ENCODE measurements at places on chromosomes 7 and 10. TPM values are rescaled to one million over a fixed set of nuclear protein-coding genes. Genes with fewer than 3 reads are reported as not detected.

EGFR gene
- 147 TPM for total RNA-seq

TRDMT1 gene
- 11.9 TPM for total RNA-seq

ARL3 gene
- total RNA-seq = 10.4 TPM

TMEM184A gene
- total RNA-seq = not detected

LDB3 gene
- under 0.01 TPM for total RNA-seq

CDK14 gene
- total RNA-seq = 44.8 TPM

GNAT3 gene
- not detected for total RNA-seq

SPDYE9 gene
- 0.08 TPM for total RNA-seq

EPDR1 gene
- 27.8 TPM for total RNA-seq

CCL24 gene
- not detected for total RNA-seq

TEX36 gene
- total RNA-seq = 2.1 TPM

WNT2 gene
- 9.9 TPM for total RNA-seq

TMEM176B gene
- total RNA-seq = not detected

APBB1IP gene
- total RNA-seq = 5.9 TPM

TACR2 gene
- total RNA-seq = not detected

STOX1 gene
- total RNA-seq = 0.09 TPM

Measured in fibroblast of the aortic adventitia (primary cell).